ENCODE measurements at places on chromosomes 2 and 18. TPM values are rescaled to one million over a fixed set of nuclear protein-coding genes. Genes with fewer than 3 reads are reported as not detected.

Gene KCNIP3
- not detected for total RNA-seq

Gene OR6B3
- total RNA-seq, result not detected

Gene ZSCAN30
- 39.6 TPM for total RNA-seq

Gene BZW1
- total RNA-seq, result 527 TPM

Gene IL36A
- not detected for total RNA-seq

Gene DUSP2
- 202 TPM for total RNA-seq

Gene ZEB2
- total RNA-seq, result 6.1 TPM

Gene MOCOS
- 0.19 TPM for total RNA-seq

DNA sequence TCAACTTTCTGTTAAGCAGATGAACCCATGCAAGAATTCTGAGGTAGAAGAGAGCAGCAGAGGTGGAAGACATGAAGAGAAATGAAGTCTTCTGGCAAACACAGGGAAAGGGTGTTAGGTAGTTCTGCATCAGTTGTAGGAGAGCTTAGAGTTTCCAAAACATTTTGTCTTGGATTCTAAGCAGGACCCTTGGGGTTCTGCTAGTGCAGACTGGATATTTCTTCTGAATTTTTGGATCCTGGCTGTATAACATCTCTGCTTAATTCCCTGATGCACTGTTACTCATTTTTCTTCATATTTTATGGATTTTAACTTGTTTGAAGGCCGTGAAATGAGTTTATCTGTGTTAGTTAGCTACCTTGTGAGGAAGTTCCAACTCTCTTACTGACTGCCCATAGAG is 208.7 kb upstream of the SLC35G4 start:
- DNase-seq, result no peak

DNA sequence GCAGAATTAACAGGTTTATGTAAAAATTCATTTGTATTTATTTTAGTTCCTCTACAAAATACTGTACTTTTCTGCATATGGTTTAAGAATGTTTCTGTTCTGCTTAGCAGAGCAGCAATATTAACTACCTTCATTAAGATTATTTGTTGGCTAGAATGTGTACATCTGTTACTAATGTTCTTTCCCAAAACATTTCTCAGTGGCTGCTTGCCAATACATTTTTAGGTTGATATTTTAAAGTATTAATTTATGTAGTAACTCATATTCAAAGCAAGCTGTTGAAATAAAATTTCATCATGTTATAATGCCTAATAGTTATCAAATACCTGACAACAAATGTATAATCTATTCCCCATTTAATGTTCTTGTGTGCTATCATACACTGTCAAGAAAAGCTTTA is 40.3 kb downstream of the PRKD3 start:
- DNase-seq, result no peak

DNA sequence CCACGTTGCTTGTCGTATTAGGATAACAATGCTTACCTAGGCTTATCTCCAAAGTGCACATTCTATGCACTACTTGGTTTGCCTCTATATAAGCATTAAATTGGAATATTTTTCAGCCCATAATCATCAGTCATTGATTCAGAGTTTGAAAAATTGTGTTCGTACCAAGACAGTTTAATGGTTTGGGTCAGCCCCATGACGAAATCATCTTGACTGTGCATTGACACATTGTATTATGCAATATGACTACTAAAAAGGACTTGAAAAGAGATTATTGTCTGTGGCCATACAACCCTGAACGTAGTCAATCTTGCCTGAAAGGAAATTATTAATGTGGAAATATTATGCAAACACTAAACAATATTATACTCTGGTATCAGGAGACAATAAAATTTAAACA is 141.3 kb downstream of the EML6 start:
- DNase-seq, result no peak

GRCh38 chr2:23826771-23827170 is 100.2 kb downstream of the ATAD2B start:
- no peak for DNase-seq

DNA sequence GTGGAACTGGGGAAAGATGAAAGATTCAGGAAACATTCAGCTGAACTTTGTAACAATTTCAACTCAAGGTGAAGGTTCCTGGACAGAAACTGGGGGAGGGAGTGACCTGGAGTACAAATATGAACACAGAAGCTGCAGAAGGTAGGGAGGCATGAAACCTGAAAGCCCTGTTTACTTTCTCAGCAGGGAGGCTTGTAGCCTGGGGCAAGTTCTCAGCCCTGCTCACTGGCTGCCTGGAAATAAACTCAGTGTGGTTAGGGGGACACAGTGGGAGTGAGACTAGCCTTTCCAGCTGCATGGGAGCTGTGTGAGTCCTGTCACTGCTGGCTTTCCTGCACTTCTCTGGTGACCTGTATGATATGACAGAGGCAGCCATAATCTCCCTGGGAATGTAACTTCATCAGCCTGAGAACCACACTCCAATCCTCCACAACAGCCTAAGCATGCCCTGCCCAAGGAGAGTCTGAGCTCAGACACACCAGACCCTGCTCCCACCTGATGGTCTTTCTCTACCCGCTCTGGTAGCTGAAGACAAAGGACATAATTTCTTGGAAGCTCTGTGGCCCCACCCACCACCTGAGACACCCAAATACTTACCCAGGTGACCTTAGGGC is 77.0 kb downstream of the ZSWIM2 start:
- no peak for DNase-seq

DNA sequence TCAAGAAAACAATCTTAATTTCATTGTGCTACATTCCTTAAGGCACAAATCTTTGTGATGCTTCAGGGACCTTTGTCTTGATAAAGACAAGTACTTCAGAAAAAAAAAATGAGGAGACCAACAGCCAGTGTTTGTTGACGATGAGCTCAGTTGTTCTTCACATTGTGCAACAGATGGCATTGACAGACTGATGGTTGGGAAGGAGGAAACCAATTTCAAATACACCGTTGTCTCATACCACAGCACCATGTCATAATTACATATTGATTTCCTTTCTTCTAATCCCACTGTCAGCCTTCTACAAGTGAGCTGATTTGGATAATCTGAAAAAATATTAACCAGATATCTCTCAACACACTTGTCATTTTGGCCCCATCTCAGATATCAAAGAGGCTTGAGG is 53.7 kb upstream of the GRB14 start:
- no peak for DNase-seq

GRCh38 chr2:41420219-41420618 is 627.6 kb upstream of the PKDCC start:
- no peak for DNase-seq

DNA sequence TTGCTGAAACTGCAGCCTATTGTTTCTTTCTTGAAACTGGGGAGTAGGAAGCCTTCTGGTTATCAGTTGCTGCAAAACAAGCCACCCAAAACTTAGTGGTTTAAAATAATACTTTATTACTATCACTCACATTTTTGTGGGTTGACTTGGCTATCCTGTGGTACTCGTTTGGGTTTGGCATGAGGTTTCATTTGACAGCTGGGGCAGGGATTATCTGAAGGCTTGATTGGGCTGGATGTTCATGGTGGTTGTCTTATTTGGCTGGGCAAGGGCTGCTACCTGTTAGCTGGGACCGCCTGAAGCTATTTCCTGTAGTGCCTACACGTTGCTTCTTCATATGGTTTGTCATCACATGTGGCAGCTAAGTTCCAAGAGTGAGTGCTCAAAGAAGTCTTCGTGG is 122.3 kb downstream of the PLCL1 start:
- DNase-seq, result no peak

DNA sequence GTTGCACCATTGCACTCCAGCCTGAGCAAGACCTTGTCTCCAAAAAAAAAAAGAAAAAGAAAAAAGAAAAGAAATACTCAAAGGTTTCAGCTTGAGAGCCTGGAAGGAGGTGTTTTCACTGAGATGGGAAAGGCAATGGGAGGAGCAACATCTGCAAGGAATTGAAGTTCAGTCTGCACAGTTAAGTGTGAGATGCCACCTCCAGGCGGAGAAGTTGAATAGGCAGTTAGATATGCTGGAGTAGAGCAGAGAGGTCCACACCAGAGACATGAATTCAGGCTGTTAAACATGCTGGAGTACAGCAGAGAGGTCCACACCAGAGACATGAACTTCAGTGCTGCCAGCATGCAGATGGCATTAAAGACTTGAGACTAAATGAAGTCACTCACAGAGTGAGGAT is 41.4 kb upstream of the DTNB start:
- no peak for DNase-seq

DNA sequence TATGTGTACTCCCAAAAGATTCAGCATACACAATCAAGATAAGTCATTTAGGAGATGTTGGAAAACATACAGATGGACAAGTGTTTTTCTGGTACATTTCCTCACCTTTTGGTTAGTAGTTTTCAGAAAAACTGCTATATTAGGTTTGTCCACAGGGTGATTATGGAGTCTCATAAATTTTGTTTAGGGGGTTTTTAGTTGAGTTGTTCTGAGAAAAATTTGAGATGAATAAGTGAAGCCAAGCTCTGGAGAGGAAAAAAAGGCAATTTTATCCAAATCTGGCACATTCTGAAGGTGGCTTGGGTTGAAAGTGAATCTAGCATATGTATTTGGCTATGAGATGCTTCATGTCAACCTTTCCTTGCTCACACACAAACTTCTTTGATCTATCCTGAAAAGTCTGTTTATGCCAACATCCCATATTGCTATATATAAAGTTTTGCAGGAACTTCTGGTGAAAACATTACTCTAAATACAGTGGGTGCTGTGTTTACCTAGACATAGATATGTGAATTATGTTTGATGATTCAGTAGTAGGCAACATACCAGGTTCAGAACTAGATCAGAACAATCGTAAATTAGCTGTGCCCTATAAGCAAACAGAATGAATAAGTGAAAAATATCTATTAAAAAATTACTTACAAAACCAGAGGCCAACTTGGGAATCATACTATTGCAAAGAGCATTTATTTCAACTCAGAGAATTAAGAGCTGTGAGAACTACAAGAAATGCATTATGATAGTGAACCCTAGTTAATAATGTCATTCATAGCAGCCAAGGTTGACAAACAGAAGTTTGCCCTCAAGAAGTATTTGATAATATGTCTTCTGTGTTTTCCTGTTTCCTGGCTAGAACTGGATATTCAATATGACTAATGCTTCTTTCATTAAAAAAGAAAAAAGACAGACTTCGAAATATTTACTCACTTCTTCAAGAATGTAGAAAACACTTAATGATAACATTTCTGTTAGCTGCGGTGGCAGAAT is 552.0 kb downstream of the IRS1 start:
- no peak for DNase-seq

DNA sequence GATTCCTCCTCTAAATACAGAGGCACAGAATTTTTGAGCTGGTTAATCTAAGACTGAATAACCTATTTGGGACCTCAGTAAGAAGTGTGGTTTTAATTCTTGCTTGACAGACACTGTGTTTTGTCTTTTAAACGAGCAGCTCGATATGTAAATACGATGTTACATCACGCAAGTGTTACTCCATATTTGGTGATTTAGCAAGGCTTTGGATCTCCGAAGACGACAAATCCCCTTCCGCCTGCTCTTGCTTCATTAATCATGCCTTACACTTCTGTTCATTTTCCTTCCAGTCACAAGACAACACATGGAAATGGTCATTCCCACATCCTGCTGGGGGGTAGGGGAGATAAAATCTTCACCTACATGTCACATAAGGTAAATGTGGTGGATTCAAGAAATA is 9.4 kb downstream of the BCL11A start:
- no peak for DNase-seq

- DNase-seq, result no peak
These were observed 152.2 kb downstream of the DAW1 start for GRCh38 chr2:228023619-228024018.

DNA sequence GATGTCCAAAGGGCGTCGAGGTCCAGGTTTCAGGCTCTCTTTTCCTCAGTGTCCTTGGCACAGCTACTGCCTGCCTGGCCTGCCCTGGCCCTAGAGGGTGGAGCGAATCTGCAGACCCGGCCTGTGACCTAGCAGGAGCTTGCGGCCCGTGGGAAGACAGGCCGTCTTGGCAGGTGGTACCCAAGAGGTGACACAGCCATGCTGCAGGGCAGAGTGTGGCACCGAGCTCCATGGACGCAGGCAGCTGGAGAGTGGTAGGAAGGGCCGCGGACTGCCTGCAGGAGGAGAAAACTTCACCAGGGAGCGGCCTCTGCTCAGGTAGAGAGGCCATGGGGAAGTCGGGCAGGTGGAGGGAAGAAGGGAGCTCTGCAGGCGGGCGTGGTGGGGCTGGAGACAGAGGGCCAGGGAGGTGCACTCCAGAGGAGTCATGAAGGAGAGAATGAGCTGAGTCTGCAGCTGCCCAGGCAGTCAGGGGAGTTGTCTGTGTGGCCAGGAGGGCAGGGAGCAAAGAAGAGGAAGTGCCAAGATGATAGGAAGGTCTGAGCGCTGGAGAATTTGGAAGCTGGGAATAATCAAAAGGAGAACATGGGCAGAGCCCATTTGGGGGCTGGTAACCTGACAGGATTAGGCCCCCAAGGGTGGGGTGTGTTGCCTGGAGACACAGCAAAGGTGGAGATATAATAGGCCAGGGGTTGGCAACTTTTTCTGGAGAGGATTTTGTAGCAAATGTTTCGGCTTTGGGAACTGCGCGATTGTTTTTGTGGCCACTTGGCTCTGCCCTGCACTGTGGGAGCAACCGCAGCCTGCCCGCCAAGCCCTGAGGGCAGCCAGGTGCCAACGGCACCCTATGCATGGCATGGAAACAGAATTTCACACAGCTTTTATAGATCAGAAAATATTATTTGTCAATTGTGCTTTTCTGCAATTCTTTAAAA is 154.4 kb upstream of the PXDN start:
- DNase-seq, result no peak

- no peak for DNase-seq
These were observed 681.0 kb upstream of the ID2 start for GRCh38 chr2:8000870-8001269.

DNA sequence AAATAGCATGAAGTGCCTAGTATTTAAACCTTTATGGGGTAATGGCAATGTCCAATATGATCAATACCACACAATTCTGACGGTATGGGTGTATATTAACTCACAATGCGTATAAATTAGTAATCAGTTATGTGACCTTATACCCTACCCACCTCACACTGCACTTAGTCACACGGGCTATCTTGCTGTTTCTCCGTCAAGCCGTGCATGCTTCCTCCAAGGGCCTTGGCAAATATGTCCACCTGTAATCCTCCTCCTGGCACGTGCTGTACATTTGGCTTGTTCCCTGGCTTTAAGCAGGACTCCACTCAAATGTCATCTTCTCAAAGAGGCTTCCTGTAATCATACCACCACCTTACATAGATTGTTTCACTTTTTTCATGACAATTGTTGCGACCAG is 12.2 kb downstream of the TNFRSF11A start:
- DNase-seq, result no peak

Measured in activated naive CD4-positive, alpha-beta T cell treated with anti-CD3 and anti-CD28 coated beads, Interleukin-2, amount 50 U/mL, for 72 hours (primary cell).